ENCODE measurements at places on chromosomes 16 and 17. TPM values are rescaled to one million over a fixed set of nuclear protein-coding genes. Genes with fewer than 3 reads are reported as not detected.

DNA sequence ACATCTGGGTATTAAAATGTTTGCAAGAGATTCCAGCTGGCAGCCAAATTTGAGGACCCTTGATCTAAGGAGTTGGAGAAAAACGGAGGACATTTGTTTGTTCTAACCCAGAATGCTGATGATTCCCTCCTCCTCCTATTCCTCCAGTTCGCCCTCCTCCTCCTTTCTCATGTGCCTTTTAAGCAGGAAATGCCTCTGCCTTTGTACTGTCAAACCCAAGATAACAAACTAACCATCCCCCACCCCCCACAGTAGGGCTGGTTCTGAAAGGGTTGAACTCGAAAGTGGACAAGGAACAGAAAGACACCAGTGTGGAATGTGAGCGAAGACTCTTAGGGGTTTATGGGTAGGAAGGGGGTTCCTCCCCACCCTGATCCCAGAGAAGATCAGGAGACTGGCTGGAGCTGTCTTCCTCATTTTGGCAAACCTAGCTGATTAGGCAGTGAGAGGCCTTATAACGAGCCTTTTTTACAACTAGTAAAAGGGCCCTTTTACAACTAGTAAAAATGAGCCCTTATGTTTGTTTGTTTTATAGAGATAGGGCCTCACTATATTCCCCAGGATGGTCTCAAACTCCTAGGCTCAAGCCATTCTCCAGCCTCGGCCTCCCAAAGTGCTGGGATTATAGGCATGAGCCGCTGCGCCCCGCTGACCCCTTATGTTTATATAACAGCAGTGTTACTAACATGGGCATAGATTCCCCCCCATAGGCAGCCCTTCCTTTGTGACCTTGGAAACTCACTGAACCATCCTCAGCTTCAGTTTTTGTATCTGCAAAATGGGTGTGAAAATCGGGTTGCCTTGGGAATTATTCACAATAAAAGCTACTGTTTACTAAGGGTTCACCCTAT, 975 bp downstream of the CHD9 start:
- H3K27ac ChIP-seq: peak overlapping the region; percentile 66
- no peaks in the 10 kb centered on the region for H3K36me3 ChIP-seq
- no peaks in the 10 kb centered on the region for H3K27me3 ChIP-seq
- peak; percentile 59 for DNase-seq
- H3K4me3 ChIP-seq: peak overlapping the region; percentile 74

- no peaks in the 10 kb centered on the region for H3K27me3 ChIP-seq
- H3K4me3 ChIP-seq: no peak overlapping the region
- no peak for DNase-seq
- no peak overlapping the region for H3K27ac ChIP-seq
- no peaks in the 10 kb centered on the region for H3K36me3 ChIP-seq
- no peaks in the 10 kb centered on the region for H3K4me1 ChIP-seq
These were observed 99.4 kb downstream of the CCT6B start for GRCh38 chr17:34861864-34862263.

DNA sequence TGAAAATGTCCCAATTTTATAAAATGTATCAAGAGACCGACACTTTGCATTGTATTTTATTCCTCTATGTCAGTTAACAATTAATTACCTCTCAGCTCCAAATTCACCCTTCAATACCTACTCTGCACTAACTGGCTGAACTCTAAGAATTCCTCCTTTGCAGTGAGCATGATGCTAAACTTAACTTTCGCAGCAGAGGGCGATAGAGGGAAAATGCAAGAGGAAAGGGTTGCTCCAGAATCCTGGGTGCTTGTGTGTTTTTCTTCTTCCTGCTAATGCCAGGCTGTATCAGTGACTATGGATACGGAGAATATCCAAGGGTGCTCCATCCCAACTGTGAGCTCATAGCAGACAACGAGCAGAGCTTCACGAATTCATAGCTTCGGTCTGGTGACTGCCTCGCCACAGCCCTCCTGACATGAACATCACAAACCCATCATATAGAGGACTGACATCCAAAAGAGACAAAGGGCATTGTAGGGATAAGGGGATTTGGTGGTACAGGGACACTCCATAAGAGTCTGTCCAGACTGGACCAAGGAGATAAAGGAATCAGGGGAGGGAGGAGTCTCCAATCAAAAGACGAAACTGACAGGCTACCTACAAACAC, 172.9 kb downstream of the STX8 start:
- no peak overlapping the region for H3K27ac ChIP-seq
- no peaks in the 10 kb centered on the region for H3K4me1 ChIP-seq
- H3K27me3 ChIP-seq: no peaks in the 10 kb centered on the region

DNA sequence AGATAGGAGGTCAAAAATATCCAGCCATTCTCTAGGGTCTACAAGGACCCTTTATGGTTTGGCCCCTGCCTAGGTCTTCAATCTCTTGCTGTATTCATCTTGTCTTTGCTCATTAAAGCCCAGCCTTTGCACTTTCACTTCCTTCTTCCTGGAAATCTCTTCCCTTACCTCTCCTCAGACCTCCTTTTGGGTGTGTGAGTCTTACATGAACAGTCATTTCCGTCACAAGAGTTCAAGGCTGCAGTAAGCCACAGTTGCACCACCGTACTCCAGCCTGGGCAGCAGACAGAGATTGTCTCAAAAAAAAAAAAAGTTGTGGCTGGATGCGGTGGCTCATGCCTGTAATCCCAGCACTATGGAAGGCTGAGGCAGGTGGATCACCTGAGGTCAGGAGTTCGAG, 6.0 kb upstream of the ATP1B2 start:
- no peaks in the 10 kb centered on the region for H3K4me1 ChIP-seq
- H3K27me3 ChIP-seq: no peaks in the 10 kb centered on the region
- DNase-seq: no peak
- H3K36me3 ChIP-seq: no peaks in the 10 kb centered on the region
- H3K4me3 ChIP-seq: no peak overlapping the region

- no peaks in the 10 kb centered on the region for H3K36me3 ChIP-seq
- peak; percentile 15 for DNase-seq
- peak overlapping the region; percentile 50 for H3K4me3 ChIP-seq
- no peak overlapping the region for H3K27ac ChIP-seq
- peaks cover 14% of the 10 kb centered on the region for H3K4me1 ChIP-seq
These were observed 313.7 kb downstream of the MAF start for GRCh38 chr16:79286646-79287423.

- H3K27ac ChIP-seq: no peak overlapping the region
- no peaks in the 10 kb centered on the region for H3K4me1 ChIP-seq
- H3K4me3 ChIP-seq: no peak overlapping the region
- no peak for DNase-seq
These were observed 112.4 kb upstream of the NOL11 start for GRCh38 chr17:67605256-67605912.

DNA sequence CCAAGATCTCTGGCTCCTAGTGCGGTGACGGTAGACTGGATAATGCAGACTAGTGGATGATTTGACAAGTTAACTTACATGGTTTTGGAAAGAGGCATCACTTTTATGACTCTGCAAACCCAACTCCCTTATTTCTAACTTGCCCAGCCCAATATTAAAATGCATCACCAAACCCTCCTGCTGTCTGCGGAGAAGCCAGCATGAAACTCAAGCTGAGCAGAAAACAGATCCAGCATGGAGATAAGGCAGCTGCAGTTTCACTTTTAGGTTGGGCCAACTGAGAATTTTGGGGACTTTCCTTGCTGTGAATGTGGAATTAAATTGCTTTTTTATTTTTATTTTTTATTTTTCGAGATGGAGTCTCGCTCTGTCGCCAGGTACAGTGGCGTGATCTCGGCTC, 27.8 kb downstream of the CDH1 start:
- no peak overlapping the region for H3K27ac ChIP-seq
- no peaks in the 10 kb centered on the region for H3K4me1 ChIP-seq
- no peak for DNase-seq
- no peaks in the 10 kb centered on the region for H3K27me3 ChIP-seq

DNA sequence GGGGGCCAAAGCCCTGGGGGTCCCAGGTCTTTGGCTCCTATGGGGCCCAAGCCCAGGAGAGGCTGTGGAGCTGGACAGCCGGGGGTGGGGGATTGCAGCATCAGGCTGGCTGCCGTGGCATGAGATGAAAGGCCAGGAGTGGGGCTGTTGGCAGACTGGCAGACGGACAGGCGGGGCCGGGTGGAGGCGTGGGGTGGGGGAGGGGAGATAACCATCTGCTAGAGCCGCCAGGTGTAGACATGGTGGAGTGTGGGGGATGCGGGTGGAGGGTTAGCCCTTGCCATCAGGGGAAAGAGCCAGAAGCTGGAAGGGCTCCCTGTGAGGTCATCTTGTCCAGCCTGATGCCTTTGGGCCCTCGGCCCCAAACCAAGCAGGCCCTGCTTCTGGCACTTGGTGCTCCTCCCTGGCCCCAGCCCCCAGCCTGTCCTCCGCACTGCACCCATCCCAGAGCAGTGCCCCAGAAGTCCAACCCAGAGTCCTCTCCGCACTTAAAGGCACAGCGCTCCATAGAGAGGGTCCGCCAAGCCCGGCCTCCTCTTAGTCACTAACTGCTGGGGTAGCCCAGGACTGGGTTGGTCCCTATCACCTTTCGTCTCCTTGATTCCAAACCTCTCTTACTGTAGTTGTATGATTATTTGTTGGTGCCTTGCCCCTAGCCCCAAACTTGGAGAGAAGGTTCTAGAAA, 33.3 kb upstream of the DLX4 start:
- no peaks in the 10 kb centered on the region for H3K36me3 ChIP-seq
- H3K4me3 ChIP-seq: no peak overlapping the region
- H3K27ac ChIP-seq: no peak overlapping the region
- no peaks in the 10 kb centered on the region for H3K4me1 ChIP-seq
- no peak for DNase-seq

- no peaks in the 10 kb centered on the region for H3K36me3 ChIP-seq
- no peak for DNase-seq
- H3K4me3 ChIP-seq: no peak overlapping the region
- no peaks in the 10 kb centered on the region for H3K27me3 ChIP-seq
- H3K4me1 ChIP-seq: no peaks in the 10 kb centered on the region
These were observed 12.4 kb upstream of the SLC25A19 start for GRCh38 chr17:75301502-75302206.

GRCh38 chr16:69089091-69089910, 16.2 kb upstream of the HAS3 start:
- no peak for DNase-seq
- H3K4me3 ChIP-seq: no peak overlapping the region
- H3K27ac ChIP-seq: no peak overlapping the region
- no peaks in the 10 kb centered on the region for H3K27me3 ChIP-seq
- no peaks in the 10 kb centered on the region for H3K36me3 ChIP-seq

DNA sequence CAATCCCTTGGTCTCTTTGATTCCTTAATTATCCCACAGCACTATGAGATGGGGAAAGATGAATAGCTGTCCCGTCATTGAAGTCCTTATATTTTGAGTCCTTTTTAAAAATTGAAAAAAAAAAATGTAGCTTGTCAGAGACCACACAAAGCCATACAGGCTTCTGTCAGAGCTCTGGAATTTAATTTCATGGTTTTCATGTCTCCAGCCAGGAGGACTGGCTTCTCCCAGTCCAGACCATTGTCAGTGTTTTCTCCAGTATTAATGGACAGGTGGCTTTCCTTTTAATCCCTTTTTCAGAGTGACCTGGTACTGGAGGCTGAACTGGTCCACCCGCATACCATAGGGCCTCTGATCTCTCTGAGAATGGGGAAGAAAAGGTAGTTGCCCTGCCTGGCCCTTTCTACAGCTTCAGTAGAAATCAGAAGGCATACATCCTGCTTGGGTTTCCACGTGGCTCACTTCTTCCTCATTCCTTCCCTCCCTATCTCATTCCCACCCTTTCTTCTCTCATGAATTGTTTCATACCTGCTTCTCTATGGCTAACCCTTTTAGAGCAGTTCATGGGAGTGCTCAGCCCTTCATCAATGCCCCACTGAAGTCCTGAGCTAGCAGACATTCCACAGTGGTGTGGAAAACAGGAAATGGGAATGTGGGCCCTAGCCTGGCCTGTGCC, 29.1 kb downstream of the TRIM16 start:
- H3K4me1 ChIP-seq: peaks cover 12% of the 10 kb centered on the region
- no peak overlapping the region for H3K27ac ChIP-seq
- H3K36me3 ChIP-seq: no peaks in the 10 kb centered on the region

DNA sequence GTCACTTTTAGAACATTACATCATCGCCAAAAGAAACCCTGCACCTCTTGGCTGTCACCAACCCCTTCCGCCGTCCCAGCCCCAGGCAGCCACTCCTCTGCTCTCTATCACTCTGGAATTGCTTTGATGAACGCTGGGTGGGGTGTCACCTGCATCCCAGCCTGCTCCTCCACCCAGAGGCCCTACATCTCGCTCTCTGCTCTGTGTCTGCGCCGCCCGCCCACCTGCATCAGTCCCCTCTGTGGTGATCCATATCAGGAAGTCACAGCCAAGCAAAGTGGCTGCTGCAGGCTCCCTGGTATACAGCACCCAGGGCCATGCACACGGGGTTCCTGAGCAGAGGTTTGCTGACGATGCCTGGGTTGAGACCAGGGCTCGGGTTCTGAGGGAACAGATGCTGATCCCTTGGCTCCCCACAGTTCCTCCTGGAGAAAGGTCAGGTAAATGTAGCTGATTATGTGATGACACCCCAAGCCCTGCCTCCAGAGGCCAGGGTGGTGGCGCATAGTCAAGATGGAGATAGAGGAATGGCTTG, 30.8 kb downstream of the MPRIP start:
- no peak for DNase-seq
- H3K36me3 ChIP-seq: peaks cover 30% of the 10 kb centered on the region
- no peak overlapping the region for H3K27ac ChIP-seq
- H3K4me3 ChIP-seq: no peak overlapping the region
- peaks cover 52% of the 10 kb centered on the region for H3K4me1 ChIP-seq
- H3K27me3 ChIP-seq: no peaks in the 10 kb centered on the region

DNA sequence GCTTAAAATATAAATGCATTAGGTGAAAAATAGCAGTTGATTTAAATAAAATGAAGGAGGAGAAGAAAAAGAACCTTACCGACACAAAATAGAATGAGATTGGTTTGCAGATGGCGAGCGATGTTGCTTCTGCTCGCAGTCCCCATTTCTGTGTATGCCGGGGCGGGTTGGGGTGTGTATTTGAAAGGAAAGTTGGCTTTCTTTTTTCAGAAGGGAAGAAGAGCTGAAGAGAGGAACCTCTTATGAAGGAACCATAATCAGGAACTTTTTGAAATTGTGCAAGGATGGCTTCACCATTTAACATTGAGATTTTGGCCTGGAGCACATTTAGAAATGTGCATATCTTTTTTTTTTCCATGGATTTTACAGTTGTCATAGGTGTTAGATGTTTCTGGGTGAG, at the start of gene IGSF6:
TSS of gene IGSF6 (minus strand) at position 156 of the 400 bp plus-strand sequence. CDS start at position 146, 10 bp downstream.
- DNase-seq: no peak
- H3K36me3 ChIP-seq: peaks cover 15% of the 10 kb centered on the region
- no peaks in the 10 kb centered on the region for H3K4me1 ChIP-seq
- no peak within 1 kb of the TSS for H3K27ac ChIP-seq
- no peaks in the 10 kb centered on the region for H3K27me3 ChIP-seq

- no peaks in the 10 kb centered on the region for H3K4me1 ChIP-seq
- no peak overlapping the region for H3K27ac ChIP-seq
- H3K27me3 ChIP-seq: no peaks in the 10 kb centered on the region
- H3K4me3 ChIP-seq: no peak overlapping the region
- no peak for DNase-seq
These were observed 258.3 kb upstream of the MON1B start for GRCh38 chr16:76932541-76933211.

The TMC5 gene
- not detected for total RNA-seq

The ACE gene
- 8.7 TPM for total RNA-seq

The RHOT1 gene
- total RNA-seq: 46.0 TPM

The ZNF830 gene
- total RNA-seq: 9.2 TPM

Data from tibial nerve (tissue), 4 donors.